GDM1 (cell line): ENCODE measurements at places on chromosomes 3 and 15.
A peak's percentile ranks its signal among the peaks of the same experiment; 100 is the strongest.

DNA sequence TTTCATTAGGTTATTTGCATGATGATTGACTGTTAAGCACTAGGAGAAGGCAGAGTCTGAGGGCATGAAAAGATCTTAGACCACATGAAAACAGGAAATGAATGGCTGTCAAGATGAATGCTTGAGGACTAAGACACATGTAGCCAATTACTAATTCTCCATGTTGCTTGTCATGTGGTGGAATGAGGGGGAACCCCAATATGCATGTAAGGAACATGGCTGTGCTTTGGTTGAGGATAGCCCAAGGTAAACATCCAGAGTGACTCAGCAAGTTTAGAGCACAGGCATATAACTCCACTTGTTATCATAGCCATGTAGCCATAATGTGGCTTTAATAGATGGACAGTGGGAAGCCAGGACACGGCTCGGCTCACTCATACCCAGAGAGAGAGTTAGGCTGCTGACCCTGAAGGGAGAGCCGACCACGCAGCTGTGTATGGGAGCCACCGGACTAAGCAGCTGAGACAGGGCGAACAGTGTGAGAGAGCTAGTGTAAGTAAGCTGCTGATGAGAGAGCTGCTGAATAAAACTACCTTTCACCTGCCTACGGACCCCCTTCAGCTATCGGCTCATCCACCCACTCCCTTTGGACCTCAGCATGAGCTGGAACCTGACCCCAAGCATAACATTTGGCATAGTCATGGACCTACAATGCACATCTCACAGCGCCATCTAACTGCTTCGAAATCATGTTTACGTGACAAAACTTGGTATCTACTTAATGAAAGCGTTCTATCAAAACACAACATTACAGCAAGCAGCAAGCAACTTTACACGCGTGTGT is 37.6 kb downstream of the ANO10 start:
- DNase-seq, result no peak

DNA sequence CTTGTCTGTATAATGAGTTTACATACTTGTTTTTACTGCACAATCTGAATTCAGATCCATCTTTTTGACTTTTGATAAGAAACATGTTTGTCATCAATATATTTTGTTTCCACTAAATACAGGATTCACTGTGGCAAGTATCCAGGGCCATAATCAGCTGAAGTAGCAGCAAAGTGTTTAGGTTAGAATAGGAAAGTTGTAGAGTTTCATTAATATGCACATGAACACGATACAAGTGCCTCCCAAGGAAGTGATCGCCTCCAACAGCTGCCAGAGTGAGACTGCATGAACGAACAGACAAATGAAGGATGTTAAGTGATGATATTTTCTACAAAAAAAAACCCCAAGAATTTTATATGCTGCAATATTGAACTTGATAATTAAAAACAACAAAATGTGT is 204.3 kb downstream of the TBL1XR1 start:
- no peak for DNase-seq

GRCh38 chr15:89192766-89193165 is 28.6 kb downstream of the RLBP1 start:
- DNase-seq, result no peak

GRCh38 chr3:138009476-138010272 is at the start of gene CLDN18:
Gene CLDN18 (plus strand): TSS chr3:138010165. CDS start chr3:138010226, 61 bp downstream.
- DNase-seq, result no peak

- no peak for DNase-seq
Observed at GRCh38 chr3:187016639-187017345, 86.5 kb downstream of the ST6GAL1 start.

- DNase-seq, result no peak
Observed at GRCh38 chr15:21268436-21268940, 171.8 kb downstream of the POTEB3 start.

DNA sequence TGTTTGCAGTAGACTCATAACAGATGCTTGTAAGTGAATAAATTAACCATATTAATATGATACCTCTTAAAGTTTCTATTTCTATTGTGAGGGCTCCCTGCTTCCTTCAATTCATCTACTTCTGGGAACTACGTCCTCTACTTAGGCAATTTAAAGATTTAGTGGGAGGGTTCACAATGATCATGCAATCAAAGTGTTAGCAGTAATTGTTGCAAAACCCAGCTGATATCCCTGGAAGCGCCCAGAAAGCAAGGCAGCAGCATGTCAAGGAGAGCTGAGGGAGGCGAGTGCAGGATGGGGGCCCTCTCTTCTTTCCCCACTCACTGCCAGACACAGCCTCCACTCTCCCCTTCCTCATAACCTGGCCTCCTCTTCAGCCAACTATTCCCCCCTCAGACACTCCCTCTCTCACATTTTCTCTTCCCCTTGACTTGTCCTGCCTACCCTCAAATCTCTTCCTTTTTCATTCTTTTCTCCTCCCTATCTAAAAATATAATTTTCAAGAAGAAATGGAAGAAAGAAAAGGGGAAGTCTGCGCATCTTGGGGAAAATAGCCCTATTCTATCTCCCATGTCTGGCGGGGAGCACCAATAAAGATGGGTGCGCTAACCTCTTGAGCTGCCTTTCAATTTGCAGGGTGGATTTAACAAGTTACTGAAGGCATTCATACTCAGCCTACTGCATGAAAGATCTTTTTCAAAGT is 6.6 kb downstream of the TMEM212 start:
- DNase-seq, result no peak

DNA sequence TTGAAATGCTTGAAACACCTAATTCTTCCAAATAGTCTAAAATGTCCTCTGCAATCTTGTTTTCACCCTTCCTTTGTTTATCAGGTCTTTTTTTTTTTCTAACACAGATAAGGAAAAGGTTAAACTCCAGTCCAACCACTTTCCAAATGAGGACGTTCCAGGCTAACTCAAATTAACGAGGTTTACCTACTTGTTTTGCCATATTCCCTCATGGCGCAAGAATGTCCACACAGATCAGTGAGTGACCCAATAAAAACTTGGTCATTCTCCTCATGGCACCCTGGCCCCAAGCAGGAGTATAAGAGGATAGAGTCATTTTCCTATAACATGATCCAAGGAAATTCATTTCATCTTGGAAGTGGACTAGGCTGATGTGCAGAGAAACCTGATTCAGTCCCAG is 6.6 kb upstream of the LIPC start:
- no peak for DNase-seq

- DNase-seq, result no peak
Observed at GRCh38 chr15:55320238-55320550, 1.2 kb downstream of the PIGB start.

- DNase-seq, result no peak
Observed at GRCh38 chr15:26838742-26839460, 28.0 kb upstream of the GABRA5 start.

DNA sequence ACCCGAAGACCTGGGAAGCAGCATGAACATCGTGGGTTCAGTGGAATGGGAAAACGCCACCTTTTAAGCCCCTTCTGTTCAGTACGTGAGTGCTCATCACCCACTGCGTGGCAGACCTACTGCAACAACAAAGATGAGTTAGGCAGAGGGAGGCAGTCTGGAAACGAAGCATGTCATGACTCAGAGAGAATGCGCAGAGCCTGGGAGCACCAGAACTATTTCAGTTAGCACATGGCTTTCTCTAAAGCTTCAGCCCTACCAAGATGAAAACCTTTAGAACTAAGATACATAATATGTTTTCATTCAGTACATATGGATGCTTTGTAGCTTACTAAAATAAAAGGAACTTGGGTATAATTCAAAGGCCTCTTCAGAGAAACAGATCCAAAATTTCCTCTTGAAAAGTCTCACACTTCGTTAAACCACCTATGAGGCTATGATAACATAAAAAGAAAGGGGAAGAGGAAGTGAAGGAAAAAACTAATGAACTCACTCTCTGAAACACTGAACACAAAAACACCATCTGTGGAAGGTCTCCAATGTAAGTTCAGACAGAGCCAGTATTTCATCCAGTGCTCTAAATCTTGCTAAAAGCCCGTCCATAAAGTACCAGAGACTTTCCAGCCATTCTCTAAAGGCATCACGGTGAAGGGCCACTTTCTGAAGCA is 140.1 kb downstream of the OCA2 start:
- no peak for DNase-seq

DNA sequence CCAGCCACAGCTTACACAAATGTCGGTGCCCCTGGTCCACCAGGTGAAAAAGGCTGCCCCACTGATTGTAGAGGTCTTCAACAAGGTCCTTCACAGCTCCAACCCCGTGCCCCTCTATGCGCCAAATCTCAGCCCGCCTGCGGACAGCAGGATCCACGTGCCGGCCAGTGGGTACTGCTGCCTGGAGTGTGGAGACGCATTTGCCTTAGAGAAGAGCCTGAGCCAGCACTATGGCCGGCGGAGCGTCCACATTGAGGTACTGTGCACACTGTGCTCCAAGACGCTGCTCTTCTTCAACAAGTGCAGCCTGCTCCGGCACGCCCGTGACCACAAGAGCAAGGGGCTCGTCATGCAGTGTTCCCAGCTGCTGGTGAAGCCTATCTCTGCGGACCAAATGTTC is 32.9 kb upstream of the ALPK3 start:
- no peak for DNase-seq

GRCh38 chr15:100544338-100544841 is 15.6 kb upstream of the CERS3 start:
- no peak for DNase-seq

DNA sequence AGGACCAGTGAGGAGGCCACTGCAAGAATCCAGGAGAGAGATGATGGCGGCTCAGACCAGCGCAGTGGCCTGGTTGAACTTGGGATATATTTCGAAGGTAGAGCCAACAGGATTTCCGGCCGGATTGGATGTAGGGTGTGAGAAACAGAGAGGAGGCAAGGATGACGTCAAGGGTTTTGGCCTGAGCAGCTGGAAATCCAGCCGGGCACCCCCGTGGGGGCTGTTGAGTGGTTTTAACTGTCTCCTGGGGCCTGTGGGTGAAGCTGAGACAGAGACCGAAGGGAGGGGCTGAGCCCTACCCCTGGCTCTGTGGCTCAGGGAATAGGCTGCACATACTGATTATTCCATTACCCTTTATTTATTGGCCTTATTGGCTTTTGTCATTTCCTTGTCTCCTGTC is 45.7 kb downstream of the EXOG start:
- DNase-seq, result no peak

- DNase-seq, result no peak
Observed at GRCh38 chr15:71747128-71748083, 62.9 kb upstream of the NR2E3 start.

DNA sequence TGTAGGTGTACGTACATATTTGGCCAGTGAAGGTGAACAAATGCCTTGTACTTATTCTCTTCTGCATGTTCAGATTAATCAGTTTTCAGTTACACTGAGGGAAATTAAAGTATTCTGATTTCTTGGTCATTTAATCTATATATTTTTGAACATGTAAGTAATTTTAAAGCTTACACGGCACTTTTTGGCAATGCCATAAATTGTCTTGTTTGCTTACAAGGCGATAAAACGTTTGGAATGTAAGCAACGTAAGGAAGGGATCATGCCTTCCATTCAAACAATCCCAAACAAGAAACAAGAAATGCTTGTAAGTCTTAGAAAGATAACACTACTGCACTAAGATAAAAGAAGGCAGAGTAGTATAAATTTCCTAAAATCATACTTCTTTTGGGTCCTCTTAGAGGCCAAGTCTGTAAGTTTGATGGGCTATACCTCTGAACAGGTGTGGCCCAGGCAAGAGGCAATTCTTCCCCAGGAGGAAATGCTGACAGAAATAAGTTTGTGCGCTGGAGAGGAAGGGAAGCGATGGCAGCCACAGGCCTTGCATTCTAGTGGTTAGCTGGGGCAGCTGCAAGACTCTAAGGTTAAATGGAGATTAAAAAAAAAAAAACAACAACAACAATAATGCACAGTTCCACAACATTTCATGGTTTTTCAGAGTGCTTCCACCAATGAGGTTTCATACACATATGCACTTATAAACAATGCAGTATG is 73.8 kb downstream of the GOLIM4 start:
- no peak for DNase-seq

DNA sequence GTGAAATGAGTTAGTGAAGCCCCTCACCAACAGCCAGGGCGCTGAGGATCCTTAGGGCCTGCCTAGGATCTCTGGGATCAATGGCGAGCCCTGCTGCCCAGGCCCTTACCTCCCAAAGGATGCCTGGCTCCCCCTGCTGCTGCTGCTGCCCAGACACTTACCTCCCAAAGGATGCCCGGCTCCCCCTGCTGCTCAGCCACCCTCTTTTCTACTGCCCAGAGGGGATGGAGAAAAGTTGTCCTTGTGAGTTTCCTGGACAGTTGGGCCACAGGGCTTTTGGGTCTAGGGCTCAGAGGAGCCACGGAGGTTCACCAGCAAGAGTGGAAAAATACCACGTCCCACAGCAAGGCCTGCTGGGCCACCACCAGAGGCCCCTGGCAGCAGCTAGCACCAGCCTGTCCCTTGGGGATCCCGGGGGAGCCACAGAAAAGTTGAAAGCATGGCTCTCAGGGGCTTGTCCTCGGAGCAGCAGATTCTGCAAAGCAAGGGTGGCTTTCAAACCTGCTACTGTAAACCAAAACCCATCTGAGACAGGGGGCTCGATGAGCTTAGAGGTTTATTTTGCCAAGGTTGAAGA is 59.4 kb downstream of the SLC6A6 start:
- peak; percentile 12 for DNase-seq

DNA sequence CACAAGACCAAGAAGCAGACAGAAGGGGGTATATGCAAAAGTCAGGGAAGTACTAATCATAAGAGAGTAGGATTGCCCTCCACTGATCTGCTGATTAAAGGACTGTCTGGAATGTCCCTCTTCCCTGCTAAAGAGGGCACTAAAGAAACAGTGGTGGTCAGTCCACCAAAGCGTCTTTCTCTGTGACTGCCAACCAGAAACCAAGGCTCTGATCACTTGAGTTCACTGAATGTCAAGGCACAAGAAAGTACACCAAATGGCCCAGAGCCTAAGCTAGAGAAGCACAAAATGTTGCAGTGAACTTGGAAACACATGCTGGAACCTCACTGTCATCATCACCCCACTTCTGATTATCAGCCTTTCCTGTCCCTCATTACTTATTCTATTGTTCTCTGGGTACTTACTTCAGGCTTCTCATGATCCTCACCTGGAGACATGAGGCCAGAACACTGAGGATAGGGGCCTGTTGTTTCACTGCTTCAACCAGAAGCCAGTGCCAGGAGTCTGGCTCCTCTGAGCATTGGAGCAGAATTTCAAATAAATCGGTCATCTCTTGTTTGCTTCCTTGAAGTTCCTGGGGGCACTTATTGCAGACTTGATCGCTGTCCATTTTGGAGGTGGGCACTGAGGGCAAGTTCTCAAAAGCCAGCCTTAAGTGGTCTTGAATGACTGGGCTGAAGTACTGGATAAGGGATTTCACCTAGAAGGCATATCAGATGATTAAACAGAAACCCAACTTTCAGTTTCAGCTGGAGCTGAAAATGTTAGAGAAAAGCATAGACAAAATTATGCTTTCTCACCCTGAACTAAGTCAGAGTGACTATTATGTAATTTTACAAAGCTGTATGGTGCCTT is 58.9 kb downstream of the EIF3J start:
- DNase-seq, result no peak

DNA sequence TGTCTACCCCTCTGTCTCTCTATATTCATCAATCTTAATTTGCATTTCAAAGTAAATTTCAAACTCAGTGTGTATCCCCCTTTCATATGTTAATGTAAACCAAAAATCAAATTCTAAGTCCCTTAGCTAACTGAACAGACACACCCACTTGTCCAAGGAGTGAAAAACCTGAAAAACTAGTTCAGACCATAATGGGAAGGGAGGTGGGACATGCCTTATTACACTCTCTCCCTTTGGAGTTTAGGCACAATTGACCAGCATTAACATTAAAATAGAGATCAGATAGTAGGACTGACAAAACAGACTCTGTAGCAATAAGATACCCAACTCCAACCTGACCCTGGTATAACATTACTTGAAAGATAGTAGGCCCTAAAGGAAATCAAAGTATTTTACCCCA is 247.7 kb upstream of the GADL1 start:
- no peak for DNase-seq

GRCh38 chr15:44715142-44715796 is 4.0 kb downstream of the B2M start:
- DNase-seq, result no peak
